ENCODE measurements at places on chromosomes 1 and 21.

GRCh38 chr1:181986907-181987305 lies 74.6 kb downstream of the ZNF648 start:
- no peak for DNase-seq

DNA sequence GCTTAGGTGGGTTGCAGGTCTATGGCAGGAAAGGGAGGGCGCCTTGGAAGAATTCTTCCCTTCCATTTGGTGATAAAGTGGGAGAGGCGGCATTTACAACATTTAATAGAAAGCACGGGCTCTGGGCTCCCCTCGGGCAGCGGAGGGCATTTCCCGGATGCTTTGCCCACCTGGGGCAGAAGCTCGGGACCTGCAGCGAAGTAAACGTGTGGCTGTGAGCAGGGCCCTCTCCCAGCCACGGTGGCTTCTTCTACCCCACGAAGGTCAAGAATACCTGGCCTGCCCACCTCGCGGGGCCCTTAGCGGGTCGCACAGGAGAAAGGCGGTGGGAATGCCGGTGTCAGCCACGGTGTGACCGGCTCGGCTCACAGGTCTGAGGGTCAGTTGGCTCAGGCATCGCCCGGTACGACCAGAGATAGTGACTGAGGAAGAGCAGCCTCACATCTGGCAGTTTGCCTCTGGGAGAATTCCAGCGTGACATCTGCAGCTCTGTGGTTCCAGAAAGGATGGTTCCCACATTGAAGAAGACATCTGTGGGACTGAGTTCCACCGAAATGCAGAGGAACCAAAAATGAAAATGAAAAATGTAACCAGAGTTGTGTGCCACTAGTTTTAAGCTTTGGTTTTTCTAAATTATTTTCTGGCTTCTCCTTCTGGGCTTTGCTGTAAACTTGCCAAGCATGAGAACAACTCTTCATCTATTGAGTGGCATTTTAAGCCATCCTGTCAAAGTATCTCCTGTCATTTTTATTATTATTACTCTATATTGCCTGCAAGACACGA lies 720 bp upstream of the F3 start:
- peak; percentile 64 for DNase-seq

DNA sequence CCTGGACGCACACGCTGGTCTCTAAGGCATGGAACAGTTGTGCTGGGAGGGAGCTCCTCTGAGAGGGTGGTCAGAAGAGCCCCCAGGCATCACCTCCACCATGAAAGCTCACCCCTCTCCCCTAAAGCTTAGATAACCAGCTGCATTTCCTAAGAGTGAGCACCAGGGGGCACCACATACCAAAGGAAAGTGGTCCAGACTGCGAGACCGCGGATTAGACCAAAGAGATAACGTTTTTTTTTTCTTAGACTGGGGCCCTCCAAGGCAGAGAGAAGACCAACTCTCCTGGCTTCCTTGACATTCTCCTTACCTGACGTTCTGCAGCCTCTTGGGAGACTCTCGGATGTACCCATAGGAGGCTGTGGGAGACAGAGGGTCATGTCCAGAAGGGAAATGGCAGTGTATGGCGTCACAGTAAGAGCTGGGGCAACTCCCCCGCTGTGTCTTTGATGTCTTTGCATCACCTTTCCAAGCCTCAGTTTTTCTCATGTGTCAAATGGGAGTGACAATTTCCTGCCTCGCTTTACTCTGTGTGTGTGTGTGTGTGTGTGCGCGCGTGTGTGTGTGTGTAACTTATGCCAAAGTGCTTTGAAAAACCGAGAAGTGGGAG lies 12.3 kb upstream of the IFNLR1 start:
- DNase-seq, result peak; percentile 66

DNA sequence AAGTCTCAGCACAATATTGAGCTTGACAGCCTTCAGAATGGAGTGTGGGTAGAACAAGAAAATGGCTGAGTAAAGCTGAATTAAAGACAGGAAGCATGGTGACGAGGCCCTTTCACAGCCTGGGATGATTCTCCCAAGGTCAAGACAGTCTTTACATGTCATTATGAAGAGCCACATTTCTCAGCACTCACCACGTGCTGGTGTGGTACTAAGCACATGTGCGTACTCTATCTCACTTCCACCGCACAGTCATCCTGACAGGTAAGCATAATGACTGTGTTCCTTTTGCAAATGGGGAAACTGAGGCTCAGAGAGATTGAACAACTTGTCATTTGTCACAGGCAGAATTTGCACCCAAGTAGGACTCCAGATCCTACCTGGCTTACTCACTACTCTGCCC lies 92.8 kb upstream of the COA6 start:
- no peak for DNase-seq

- no peak for DNase-seq
Observed at GRCh38 chr1:178743801-178744200, 18.8 kb downstream of the RALGPS2 start.

DNA sequence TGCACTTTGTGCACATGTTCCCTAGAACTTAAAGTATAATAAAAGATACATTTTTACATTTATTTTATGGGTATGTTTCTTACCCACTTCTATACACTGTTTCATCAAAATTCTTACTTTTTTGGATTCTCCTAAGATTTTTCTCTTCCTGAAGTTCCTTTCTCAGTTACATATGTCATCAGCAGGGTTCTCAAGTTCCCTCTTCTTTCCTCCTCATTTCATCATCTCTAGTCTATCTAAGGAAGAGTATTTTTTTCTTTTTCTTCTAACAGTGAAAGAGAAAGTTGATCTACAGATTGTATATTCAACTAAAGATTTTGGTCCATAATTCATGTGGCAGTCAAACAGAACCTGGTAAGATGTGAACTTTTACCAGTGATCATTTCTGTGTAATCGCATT lies 41.2 kb upstream of the CYYR1 start:
- DNase-seq, result no peak

DNA sequence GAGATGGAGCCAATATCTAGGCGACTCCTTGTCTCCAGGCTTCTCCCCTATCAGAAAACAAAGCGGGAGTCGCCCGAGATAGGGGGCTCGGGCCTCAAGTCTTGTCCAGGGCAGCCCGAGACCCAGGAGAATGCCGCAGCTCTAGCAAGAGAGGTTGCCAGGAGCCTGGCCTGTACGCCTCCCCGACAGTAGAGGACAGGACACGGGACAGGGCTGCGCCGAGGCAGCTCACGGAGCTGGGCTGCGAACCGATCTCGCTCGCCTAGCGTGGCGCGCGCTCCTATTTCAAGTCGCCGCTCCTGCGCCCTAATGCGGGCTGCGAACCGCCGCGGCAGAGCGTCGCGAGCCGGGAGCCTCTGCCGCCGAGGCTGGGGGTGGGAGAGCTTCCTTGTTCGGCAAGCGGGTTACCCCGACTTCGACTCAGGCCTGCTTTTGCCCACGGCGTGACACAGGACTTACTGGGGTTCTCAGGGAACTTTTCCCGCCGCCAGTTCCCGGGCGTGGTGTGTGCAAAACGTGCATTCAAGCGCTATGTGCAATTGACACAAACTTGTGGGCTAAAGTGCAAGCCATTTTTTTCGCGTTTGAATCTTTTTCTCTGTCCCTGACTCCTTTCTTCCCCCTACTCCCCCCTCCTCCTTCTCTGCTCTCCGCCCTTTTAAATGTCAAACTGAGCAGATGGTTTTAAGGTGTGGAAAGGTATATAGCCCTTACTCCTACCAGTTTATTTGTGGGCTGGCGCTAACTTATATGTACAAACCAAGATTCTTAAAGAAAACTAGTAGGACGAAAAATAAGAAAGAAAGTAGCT lies 2.4 kb upstream of the PROX1 start:
- no peak for DNase-seq

GRCh38 chr21:18840239-18840638 lies 436.7 kb upstream of the TMPRSS15 start:
- DNase-seq, result no peak

DNA sequence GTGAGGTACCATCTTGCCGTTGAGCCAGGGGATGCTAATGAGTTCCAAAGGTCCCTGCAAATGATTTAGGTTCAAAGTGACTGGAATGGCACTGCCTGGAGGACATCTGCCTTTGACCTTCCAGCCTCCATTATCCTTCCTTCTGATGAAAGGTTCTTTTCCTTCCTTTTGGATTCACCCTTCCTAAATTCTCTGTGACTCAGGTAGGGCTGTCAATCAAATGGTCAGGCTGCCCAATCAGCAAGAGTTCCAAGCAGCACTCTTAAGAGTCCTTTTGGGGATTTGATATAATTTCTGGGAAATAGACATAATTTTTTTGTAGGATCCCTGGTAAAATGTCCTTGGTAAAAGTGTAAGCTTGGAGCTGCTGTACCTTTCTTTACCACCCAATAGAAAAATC lies 58.8 kb upstream of the LMO4 start:
- no peak for DNase-seq

DNA sequence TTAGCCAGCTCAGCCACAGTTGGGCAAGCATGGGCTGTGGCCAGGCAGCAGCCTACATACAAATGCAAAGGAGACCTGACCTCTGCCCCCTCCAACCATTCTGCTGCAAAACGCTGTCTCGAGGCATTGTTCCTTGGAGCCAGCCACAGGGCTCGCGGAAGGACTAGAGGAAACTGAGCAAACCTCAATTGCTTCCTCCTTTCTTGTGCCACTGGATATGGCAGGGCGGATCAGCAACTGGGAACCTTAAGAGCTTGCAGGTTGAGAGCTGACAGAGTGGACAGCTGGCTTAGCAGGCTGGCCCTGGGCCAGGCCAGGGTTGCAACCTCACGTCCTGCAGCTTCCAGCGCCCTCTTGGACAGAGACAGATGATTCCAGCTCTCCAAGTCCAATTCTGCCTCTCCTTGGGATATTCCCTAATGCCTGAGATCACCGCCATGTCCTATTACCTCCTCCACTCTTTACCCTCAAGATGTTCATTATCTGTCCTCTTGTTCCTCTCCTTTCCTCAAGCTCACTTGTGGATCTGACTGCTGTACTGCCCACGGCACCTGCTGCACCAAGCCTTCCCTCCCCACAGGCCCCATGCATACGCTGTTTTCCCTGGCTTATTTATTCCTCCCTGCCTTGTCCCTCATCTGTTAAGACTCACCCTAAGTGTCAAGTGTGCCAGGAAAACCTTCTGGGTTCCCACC lies 67.5 kb downstream of the SDC3 start:
- peak; percentile 50 for DNase-seq

GRCh38 chr1:43054961-43055360 lies 96.3 kb upstream of the SLC2A1 start:
- no peak for DNase-seq

DNA sequence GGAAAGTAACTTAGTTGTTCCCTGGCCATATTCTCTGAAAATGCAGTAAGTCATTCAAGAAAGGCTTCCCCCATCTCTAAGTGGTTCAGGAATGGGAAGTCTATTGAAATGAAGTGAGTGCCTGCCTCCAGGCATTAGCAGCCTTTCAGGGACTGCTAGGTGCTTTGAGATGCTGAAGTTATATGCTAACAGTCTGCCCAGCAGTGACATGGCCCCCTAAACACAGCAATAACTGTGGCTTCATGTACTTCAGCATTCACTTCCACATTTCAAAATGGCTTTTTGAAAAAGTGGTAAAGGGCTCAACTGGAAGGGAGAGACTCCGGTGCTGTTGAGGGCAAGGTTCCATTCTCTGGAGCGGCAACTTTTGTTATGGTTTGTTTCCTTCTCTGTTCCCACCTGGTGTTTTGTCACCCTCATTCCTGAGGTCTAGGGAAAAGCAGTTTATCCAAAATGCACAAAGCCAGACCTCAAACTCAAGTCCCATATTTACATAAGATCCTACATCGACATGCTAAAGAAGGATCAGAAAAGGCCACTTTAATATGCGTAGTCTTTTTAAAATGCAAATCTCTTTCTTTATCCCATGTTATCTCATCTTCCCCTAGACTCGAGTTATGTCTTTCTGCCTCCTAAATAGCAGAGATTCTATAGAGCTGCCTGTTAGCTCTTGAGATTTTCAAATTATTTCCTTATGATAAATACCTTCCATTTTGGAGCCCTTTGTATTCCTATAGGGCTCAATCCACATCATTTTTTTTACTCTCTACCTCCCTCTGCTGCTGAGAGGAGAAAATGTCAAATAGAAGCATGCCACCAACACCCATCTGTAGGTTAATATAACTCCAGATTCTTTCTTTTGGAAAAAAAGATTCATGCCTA lies 34.2 kb upstream of the LRRC8C start:
- DNase-seq, result peak; percentile 51

DNA sequence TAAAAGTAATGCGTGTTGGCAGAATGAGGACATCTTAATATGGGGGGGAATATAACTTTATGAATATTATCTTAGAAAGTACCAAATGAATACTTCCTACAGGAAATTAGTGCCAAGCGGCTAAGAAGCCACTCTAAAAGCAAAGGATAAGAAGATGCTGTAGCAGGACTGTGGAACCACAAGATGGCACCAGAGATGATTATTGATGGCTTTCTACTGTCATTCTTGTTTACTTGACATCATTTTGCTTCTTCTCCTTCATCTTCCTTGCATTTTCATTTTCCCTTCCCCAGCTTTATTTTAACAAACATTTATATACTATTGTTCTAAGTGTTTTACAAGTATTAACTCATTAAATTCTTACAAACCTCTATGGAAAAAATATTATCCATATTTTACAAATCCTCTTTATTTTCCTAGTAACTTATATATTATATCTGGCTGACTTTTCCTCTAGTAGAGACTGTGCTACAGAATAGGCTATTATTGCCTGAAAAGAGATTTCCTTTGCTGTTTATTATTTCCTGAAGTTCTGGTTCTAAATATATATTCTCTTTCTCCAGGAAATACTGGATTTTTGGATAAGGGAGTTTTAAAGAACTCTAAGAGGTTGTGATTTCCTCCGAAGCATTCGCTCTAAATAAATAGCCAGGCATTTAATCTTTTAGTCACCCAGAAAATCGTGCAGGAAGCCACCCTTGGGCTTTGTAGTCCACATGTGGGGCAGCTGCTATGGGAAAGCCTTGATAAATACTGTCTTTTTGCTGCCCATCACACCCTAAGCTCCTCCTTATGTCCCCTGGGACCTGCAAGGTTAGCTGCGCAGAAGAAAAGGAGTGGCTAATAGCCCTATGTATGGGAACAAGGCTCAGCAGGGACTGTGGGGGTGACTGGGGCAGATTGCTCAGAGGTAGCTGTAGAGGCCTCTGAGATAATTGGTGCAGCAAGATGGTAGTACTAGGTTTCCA lies 69.8 kb downstream of the TPR start:
- peak; percentile 8 for DNase-seq

- no peak for DNase-seq
Observed at GRCh38 chr1:56206391-56206790, 373.0 kb downstream of the PLPP3 start.
